ENCODE measurements at places on chromosomes 4 and X.

DNA sequence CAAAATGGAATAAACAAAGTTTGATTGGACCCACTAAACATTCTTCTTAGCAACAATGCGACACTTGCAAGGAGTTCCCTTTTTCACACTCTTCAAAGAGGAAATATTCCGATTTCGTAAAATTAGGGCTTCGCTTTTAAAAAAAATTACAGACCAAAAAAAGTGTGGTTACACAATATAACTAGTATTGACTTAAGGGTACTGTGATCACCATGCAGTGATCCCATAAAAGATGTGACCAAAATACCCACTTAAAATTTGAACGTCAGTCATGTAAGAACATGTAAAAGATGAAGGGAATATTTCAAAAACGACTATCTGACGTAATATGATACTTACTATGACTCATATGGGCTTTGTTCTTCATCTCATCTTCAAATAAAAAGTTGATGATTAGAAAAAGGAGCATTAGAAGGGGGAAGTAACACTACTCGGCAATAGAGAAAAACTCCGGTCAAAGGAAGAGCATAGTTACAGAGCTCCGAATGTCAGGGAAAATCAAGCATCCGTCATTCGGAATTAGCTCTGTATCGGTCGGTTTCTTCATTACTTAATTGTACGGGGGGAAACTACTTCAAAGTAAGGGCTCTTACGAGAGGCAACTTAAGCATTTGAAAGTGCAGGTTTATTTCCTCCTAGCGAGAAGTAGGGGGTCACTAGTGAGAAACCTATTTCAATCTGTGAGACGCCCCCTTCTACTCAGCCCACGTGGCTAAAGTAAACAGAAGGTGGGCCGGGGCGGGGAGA, 1.3 kb upstream of the TET2 start:
- DNase-seq: no peak

- no peak for DNase-seq
These were observed 157.4 kb downstream of the PALLD start for GRCh38 chr4:168654104-168654847.

DNA sequence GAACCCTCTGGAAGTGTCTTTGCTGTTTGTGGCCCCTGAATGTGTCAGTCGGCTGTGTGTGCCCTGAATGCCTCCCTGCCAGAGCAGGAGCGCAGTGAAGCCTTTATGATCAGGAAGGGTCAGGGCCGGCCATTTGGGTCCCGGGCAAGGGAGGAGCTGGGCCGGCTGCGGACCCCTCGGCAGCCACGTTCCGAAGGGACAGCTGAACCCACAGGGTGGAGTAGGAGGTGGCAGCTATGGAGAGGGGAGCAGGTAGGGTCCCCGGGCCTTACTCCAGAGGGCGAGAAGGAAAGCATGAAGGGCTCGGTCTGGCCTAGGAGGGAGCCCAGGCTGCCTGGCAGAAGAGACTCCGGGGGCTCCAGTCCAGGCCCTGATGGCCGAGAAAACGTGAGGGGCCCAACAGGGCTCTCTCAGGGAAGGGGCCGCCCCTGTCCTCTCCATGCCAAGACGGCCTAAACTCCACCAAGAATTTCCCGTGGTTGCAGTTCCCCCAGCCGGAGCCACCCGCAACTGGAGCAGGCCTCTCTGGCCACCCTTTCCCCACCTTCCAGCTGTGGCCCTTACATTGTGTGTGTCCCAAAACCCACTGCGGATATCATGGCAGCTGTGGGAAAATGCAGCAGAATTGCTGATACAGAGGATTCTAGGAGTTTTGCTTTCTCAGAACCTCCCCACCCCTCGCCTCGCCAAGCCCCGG, 182.2 kb upstream of the STK26 start:
- DNase-seq: no peak

DNA sequence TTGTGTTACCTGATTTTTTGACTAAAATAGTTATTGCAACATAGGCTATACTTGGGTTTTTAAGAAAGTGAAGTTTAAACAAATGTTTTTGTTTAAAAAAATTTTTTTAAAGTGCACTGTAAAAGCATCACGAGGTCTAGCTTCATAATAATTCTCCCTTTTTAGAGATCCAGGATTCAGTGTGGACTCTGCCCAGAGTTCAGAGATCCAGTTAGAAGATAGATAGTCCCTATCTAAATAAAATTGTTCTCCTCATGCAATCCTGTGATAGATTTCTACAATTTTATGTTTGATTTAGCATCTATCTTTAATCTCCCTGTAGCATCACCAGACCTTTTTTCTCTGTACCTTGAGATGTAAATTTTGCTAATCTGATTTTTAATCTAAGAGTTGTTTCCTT, 85.5 kb upstream of the HPGD start:
- no peak for DNase-seq

DNA sequence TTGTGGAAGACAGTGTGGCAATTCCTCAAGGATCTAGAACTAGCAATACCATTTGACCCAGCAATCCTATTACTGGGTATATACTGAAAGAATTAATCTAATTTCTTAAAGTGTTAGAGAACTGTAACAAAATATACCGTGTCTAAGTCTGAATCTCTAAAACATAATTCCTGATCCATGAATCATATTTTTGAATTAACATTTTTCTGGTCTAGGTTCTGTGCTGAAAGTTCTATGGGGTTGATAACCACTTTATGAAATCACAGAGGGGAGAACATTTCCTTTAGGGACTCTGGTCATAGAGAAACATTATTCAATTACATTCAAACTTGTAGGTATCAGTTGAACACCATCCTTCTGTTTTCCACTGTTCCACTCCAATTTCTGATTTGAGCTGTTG, 91.9 kb upstream of the ETNPPL start:
- DNase-seq: no peak

DNA sequence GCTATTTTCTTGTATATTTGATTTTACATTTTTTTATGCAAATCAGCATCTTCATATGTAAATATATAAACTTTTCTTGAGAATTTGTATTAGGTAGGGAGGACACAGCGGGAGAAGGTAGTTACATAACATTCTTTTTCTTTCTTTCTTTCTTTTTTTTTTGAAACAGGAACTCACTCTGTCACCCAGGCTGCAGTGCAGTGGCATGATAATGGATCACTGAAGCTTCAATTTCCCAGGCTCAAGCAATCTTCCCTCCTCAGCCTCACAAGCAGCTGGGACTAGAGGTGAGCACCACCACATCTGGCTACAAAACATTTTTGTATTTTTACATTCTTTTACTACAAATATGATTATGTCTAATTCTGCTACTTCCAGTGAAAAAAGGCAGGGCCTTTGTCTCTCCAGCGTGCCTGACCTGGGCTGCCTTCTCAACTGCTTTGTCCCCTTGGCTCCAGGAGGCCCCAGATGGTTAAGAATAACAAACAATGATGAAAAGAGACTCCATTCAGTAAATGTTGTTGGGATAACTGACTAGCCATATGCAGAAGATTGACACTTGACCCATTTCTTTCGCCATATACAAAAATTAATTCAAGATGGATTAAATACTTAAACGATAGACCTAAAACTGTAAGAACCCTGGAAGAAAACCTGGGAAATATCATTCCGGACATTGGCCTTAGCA, 46.5 kb upstream of the FAT4 start:
- peak; percentile 37 for DNase-seq

DNA sequence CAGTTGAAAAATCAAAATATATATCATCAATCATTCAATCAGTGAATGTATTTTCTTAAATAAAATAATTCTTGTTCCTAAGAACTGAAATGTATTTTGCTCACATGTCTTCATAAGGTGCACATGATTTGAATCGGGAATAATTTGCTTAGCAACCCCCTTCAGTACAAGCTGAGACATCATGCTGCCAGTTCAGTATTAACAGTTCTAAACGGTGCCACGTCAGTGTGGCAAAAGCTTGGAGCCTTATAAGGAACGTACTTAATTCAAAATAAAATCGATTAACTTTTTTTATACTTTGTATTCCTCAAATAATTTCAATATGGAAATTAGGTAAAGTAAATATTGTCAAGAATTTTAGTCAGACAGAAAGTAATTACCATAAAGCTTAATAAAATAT, 287.9 kb downstream of the CCSER1 start:
- no peak for DNase-seq
